ENCODE measurements at places on chromosomes 3 and 15.

DNA sequence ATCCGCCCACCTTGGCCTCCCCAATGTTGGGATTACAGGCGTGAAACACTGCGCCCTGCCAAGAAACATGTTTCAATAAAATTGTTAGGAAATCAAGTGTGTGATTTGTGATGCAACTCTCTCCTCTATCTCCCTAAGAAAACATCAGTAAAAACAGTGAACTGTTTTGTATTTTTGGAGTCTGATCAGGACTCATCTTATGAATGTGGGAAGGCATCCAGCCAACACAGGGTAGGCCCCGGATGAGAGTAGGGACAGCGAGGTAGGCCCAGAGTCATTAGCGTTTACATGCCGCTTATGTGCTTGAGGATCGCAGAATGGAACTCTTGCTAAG is 884 bp upstream of the GLYCTK start:
- DNase-seq: no peak

GRCh38 chr15:98896002-98896721 is 111.4 kb downstream of the PGPEP1L start:
- DNase-seq: no peak

DNA sequence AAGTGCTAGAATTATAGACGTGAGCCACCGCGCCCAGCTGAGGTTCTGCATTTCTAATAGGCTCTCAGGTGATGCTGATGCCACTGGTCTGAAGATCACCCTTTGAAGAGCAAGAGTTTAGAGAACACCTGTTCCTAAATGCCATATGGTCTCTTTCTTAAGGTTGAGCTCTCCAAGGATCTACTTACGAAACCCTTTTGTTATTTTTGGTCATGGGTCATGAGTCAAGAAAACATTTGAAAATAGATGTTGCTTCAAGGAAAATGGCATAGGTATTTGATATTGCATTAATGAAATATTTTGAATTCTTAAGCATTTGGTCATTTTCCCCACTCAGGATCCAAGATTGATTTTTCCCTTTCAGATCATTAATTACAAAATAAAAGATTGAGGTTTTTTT is 74.7 kb upstream of the SOX2 start:
- DNase-seq: no peak

DNA sequence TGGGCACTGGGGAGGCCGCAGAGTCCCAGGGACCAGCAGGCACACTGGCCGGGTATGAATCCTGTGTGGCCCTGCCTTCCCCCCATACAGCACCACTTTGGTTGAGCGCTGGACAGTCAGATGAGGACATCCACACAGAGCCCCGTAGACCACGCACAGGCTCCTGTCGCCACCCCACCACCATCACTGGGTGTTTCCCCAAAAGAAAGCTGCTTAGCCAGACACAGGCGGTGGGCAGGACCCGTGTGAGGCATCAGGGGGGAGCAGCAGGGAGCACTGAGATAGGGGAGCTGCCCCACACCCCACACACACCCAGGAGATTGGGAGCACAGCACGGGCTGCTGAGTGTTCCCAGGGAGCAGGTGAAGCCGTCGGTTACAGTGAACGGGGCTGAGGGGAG is 42.4 kb upstream of the SLC41A3 start:
- DNase-seq: no peak

GRCh38 chr3:30578986-30579579 is 27.3 kb upstream of the TGFBR2 start:
- no peak for DNase-seq

DNA sequence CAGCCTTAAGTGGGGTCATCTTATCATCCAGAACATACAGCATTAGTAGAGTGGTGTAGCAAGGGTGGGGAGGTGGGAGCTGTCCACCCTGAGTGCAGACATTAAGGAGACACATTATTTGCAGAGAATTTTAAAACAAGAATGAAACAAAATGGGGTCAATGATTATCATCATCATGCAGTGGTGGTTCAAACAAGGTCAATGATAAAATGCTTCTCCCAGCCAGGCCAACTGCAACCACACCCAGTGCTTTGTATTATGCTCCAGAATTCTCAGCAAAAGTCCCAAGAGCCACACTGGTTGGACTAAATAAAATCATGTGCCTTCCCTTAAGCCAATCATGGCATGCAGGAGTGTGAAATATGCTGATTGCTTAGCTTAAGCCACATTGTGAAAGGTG is 96.7 kb upstream of the FHIT start:
- no peak for DNase-seq

- DNase-seq: no peak
Observed at GRCh38 chr3:177751770-177752169, 554.5 kb upstream of the TBL1XR1 start.

DNA sequence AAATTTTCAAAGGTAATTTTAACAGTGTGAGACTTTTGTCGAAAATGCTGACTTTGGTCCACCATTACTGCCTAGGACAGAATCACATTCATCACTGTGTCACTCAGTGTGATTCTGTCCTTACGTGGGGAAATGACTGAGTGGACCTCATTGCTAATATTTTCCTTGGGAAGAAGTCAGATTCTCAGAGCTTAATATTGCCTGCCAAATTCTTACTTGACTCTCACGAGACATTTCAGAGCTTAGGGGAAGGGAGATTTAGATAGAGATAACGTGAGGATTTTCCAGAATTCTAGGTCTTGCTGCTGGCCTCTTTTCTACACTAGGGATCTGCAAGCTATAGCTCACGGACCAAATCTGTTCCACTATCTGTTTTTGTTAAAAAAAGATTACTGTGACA is 270.4 kb downstream of the SUCLG2 start:
- DNase-seq: no peak
